Activated CD4-positive, alpha-beta T cell treated with anti-CD3 and anti-CD28 coated beads for 24 hours (primary cell): ENCODE measurements at places on chromosomes 12 and 14.

- DNase-seq: no peak
These were observed 320.1 kb upstream of the RTL1 start for GRCh38 chr14:101223561-101224162.

- DNase-seq: no peak
These were observed 13.1 kb upstream of the MMP17 start for GRCh38 chr12:131815131-131815530.

GRCh38 chr14:80678436-80678835 lies 263.1 kb downstream of the CEP128 start:
- DNase-seq: no peak

DNA sequence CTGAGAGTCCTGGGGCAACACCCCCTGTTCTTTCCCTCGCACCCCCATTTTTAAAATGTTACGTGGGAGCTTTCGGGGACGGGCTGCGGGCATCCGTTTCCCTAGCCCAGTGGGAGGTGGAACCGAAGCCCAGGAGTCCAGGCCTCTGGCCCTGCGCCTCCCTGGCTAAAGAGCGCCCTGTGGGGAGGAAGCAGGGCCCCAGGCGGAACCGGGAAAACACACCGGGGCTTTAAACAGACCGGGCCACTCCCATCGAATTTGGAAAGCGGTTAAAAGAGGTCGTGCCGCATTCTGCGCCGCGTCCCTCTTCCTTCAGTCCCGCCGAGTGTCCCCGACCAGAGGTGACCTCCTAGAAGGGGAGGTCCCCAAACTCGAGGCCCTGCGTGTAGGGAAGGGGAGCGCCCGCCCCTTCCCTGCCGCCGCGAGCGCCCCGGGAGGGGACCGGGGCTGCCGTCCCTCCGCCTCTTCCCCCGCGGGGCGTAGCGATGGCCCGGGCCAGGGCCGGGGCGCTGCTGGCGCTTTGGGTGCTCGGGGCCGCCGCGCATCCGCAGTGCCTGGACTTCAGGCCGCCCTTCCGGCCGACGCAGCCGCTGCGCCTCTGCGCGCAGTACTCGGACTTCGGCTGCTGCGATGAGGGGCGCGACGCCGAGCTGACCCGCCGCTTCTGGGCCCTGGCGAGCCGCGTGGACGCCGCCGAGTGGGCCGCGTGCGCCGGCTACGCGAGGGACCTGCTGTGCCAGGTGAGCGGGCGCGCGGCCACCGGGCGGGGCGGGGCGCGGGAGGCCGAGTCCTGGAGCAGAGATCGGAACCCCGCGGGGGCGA lies at the start of gene HHIPL1:
Gene HHIPL1, plus strand, starts transcription at position 407 of the 822 bp plus-strand sequence. Its CDS starts 79 bp downstream, at position 486.
- DNase-seq: no peak

DNA sequence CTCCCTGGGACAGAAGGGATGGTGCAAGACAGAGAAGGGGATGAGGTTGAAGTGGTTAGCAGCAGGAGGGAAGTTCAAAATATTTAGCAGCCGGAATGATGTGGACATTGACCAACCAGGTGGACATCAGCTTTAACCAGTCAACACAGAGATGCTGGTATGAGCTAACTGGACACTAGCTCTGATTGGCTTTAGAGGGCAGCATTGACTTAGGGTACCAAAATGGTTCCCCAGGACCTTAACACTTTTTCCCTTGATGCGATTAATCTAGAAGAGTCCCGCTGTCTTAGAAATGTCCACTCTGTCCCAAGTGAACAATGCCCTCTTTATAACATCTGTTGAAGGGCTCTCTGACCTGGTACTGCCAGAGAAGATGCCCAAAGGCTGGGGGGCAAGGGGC lies 134.0 kb upstream of the GSC start:
- no peak for DNase-seq

- DNase-seq: no peak
These were observed 2.1 kb downstream of the CBX5 start for GRCh38 chr12:54277823-54278276.

GRCh38 chr12:40225337-40225983 lies 663 bp downstream of the LRRK2 start:
- DNase-seq: no peak

- no peak for DNase-seq
These were observed 23.6 kb upstream of the KCNH3 start for GRCh38 chr12:49515266-49515665.

- DNase-seq: no peak
These were observed 107.2 kb upstream of the DDHD1 start for GRCh38 chr14:53260286-53260685.

GRCh38 chr14:25400607-25401206 lies 350.8 kb upstream of the STXBP6 start:
- DNase-seq: peak; percentile 3

GRCh38 chr12:123270214-123271000 lies 1.2 kb downstream of the CDK2AP1 start:
- DNase-seq: no peak

GRCh38 chr12:6158749-6159148 lies 34.3 kb upstream of the VWF start:
- no peak for DNase-seq

DNA sequence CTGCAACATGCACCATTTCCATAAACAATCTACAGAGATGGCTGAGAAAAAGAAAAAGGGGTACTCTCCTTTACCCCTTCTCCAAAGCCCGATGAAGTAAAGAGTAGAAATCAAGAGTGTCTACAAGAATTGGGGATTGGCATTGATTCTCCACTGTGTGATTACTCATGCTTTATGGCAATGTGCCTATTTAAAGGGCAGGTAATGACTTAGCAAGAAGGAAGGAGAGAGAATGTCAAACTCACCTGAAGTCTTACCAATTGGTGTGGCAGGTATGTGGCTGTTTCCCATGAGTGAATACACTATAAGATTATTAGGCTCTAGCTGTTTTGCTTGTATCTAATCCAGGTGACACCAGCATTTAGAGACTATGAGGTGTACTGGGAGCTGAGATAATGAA lies 275.3 kb downstream of the CCER1 start:
- DNase-seq: no peak

DNA sequence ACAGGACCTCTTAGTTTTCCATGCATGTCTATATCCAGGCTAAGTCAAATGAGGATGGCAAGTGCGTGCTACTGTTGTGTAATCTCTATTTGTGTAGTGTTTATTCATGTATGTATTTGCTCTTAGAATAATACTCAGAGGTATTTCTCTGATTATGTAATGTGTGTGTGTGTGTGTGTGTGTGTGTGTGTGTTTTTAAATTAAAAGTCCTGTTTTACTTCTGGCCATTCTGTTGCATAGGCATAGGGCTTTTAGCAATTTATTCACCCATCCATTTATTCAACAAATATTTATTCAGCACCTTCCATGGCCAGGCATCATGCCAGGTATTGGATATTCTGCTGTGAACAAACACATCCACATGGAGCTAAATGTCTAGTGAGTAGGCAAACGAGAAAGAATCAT lies 63.5 kb downstream of the PELI2 start:
- DNase-seq: no peak
